Stimulated activated CD8-positive, alpha-beta memory T cell treated with anti-CD3 and anti-CD28 coated beads, Interleukin-4, amount 100 ng/mL, for 1 hour (primary cell): ENCODE measurements at places on chromosomes 1 and 21.

GRCh38 chr1:203142684-203143408, 15.3 kb downstream of the ADORA1 start:
- DNase-seq, result no peak

DNA sequence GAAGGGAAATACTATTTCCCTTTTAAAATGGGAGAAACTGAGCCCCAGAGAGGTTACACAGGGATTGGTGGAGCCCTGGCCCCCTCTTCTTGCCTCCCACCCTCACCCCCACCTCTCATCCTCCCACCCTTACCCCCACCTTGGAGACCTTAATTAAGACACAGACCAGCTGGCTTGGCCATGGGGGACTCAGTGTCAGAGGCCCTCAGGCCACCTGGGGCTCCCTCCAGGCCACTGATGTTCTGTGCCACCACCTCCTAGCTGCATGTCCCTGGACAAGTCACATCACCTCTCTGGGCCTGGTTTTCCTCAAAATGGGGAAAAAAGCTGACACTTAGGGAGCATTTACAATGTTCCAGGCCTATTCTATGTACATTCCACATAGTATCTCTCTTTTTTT, 51.5 kb downstream of the SDC3 start:
- DNase-seq, result no peak

DNA sequence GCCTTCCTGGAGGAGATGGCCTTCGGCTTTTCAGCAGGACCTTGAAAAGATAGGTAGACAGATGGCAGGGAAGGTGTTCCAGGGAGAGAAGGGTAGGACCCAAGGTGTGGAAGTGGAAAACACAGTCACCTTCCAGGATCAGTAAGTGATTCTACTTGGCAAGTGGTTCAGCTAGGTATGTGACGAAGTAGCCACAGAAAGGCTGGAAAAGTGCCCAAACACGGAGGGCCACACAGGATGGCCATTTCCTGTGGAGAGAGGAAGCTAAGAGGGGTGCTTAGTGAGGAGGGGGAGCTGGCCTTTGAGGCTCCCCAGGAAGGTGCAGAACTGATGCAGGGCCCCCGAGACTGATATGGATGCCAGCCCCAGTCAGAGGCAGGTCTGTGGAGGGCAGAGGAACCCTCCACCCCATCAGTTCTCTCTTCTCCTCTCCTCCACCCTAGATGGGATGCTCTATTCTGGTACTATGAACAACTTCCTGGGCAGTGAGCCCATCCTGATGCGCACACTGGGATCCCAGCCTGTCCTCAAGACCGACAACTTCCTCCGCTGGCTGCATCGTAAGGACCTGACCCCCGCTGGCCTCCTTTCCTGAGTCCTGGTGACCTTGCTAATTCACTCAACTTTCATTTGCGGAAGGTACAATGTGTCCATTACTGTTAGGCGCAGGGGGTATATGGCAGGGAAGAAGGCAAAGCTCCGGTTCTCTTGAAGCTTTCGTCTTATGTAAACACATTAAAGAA, 6.8 kb downstream of the SEMA4A start:
- no peak for DNase-seq

GRCh38 chr21:43979654-43980053, 32.5 kb upstream of the TRAPPC10 start:
- no peak for DNase-seq

DNA sequence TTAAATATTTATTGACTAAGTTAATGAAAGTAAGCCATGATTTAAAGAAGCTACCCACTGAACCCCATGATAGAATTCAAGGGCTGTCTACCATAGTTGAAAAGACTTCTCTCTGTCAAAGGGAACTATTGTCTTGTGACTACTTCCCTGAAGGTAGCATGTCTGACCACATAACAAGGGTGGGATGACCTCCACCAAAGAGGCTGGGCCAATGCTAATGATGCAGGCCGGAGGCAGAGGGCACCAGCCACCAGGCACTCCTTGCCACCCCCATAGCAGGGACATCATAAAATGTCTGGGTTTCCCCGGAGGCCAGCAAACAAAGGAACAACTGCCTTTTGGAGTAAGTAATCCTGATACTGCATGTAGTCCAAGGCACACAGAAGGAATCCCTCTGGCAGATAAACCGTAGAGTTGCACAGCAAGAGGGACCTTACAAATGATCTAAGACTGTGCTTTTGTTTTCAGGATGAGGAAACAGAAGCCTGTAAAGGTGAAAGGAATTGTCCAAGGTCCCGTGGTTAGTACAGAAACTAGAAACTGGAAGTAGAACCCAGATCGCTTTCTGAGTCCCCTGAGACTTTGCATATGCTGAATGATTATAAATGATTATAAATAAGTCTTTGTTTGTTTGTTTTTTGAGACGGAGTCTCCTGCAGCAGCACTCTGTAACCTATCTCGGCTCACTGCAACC, 33.5 kb upstream of the ITPKB start:
- DNase-seq, result no peak

GRCh38 chr1:47211796-47212269, 20.2 kb downstream of the TAL1 start:
- no peak for DNase-seq

DNA sequence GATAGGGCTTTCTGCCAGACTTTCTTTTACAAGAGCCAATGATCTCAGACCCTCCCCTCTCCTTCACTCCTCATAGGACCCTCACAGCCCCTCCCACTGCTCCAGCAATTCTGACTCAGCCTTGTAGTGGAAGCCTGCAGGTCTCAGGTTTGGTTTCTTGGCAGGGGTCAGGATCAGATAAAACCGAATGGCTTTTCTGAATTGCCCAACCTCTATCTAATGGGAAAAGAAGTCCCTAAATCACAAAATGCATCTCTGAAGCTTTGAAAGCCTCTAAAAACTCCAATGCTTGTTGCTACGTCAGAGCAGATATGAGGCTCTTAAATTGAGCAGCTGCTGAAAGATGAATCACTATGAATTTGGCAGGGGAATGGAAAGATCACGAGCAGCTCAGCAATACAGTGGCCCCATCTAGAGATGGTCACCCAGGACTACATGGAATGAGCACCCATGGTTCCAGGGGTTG, 74.5 kb downstream of the NID1 start:
- DNase-seq, result no peak

DNA sequence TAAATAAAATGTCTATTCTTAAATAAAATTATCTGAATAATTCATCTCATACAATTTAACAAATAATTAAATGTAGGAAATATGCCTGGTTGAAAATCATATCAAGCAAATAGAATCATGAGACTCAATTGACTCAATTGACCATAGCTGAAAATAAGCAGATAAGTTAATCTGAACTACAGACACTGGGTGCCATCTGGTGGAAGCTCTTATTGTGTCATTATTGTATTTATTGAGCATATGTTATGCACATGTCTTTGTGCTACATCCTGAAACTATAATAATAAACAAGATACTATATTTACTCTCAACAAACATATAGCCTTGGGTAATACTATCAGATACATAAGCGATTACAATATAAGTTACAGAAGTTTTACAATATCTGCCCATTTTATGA, 41.0 kb downstream of the BRINP3 start:
- no peak for DNase-seq

GRCh38 chr21:36575306-36575705, 95.4 kb upstream of the CLDN14 start:
- DNase-seq, result no peak
